ENCODE measurements at places on chromosomes 13 and 19.
A peak's percentile ranks its signal among the peaks of the same experiment; 100 is the strongest.

- no peak for DNase-seq
These were observed 2.7 kb downstream of the MEGF8 start for GRCh38 chr19:42328106-42328505.

DNA sequence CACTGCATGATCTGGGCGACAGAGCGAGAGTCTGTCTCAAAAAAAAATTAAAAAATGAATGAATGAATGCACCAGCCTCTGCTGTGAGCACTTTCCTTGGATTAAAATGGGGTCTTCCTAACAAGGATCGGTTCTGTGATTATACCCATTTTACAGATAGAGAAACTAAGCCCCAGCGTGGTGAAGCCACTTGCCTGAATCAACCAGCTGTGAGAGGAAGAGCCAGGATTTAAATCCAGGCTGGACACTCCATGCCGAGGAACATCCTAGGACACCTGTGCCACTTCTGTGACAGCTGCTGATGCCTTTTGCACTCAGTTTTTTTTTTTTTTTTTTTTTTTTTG, 14.1 kb downstream of the TLE5 start:
- no peak for DNase-seq

DNA sequence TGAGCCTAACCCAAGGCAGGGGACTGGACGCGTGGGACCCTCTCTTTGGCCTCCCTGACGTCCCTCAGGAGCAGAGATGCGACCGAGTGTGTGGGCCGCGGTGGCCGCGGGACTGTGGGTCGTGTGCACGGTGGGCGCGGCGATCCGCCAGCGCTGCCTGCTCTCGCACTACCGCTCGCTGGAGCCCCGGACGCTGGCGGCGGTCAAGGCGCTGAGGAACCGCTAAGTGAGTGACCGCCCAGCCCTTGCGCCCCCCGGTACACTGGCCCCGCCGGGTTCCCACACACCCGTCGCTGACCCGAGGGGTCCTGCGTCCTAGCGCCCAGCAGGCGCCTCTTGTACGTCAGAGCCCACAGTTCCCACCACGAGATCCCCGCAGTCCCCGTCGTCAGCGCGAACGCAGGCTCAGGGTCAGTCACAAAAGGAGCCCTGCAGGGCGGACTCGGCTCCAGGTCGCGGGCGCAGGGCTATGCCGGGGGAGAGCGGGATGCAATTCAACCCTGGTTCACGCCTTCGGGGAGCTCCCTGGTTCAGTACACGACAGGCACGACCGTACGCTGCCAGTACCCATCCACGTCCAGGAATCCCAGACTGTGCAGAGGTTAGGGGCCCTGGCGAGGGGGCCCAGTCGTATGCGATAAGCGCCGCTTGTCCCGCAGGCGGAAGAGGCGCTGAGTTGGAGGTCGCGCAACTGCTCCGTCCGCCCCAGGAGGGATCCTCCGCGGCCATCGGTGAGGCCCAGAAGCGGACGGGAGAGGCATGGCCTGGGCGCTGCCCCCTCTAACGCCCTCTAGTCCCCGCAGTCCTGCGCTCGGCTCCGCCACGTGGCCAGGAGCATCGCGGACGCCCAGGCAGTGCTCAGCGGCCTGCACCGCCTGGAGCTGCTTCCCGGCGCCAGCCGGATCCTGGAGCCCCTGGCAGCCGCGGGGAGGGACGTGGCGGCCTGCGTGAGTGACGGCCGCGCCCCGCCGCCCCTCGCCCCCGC, 3.6 kb upstream of the IFNL2 start:
- no peak for DNase-seq

DNA sequence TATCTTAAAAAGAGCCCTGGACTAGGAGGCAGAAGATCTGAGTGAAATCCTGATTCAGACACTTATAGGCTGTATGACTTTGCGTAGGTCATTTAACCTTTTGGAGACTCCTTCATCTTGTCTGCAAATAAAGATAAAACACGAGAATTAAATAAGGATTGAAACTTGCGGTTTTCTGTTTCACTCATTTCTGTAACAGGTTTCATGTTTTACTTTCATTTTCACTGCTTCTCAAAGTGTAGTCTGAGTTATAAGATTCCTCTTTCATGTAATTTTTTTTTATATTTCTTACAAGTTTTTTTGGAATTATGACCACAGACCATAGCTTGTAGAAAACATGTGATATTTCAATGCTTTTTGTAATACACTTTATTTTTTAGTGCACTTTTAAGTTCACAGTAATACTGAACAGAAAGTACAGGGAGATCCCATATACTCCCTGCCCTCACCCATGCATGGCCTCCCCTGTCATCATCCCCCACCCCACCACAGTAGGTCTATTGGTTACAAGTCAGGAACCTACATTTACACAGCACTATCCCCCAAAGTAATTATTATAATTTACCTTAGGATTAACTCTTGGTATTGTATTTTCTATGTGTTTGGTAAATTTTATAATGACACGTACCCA, 174.6 kb downstream of the ITGBL1 start:
- DNase-seq = no peak

DNA sequence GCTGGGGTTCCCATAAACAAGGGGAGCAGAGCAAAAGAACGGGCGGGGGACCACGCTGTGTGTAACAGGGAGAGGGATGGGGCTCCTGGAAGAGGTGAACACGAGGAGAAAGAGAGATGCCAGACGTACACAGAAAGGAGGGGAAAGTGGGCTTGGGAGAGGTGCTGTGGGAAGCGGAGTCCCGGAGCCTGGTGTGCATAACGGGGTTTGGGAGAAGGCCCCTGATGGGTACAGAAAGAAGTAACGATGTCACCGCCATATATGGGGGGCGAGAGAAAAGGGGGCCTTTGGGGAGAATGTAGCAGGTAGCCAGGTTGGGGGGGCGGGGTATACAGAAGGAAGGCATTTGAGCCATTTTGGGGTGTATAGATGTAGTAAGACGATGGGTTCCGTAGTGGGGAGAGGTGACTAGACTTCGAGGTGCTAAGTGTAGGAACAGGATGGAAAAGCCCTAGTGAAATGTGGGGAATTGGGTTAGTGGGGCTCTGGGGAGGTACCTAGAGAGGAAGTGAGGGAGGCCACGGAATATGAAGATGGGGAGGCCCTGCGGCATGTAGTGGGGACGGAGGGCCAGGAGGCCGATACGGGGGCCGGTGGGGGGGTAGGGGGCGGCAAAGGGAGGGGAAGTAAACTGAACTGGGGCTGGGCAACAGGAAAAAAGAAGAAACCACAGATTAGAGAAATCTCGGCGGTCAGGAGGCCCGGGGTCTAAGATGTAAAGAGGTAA, 787 bp downstream of the ZNF580 start:
- no peak for DNase-seq

GRCh38 chr19:7505682-7506384, 10.1 kb upstream of the ZNF358 start:
- DNase-seq = no peak

- DNase-seq = no peak
These were observed 63.9 kb upstream of the DOCK9 start for GRCh38 chr13:99041788-99042187.

DNA sequence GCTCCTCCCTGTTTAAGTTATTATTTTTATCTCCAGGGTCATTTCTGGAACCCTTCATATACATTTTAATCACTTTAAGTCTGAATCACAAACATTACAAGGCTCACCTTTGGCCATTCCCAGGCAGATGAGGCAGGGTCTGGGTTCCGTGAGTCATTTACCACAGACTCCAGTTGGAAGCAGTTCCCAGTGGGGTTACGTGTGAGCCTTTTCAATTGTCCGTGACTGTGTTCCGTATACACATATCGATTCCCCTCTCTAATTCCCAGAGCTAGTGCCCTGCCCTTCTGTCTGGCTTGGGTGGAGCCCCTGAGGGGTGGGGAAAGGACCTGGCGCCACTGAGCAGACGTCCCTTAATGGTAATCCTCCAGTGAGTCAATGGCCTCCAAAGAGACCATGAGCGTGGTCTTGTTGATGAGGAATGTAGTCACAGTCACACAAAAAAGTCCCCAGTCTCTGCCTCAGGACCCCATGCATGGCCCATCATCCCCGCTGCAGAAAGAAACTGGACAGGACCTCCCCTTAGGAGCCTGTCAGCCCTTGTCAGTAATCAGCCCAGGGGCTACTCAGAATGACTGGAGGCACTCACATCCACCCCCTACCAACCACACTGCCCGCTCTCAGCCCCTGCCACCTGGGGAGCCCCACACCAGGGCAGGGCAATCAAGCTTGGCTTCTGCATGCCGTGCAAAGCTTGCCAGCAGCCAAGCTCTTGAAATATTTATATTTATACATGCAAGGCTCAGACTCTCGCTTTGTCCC, 144.4 kb downstream of the ZIC5 start:
- no peak for DNase-seq

GRCh38 chr19:46786236-46787039, 2.0 kb downstream of the SLC1A5 start:
- DNase-seq = peak; percentile 62

DNA sequence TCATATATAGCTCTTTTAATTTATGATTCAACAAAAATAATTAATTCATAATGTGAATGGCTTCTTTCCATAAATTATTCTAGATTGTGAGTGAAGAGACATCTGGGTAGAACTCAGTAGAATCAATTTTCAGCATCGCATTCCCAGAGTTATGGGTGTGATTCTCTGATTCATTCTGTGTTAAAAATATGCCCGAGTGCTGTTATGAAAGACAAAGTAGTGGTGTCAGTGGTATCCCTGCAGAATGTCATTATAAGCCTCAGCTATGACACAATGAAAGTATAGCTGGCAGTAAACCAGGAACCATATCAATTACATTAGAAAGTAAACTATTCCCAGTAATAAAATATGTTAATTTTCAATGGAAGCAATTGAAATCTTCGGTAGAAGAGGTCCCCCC, 480.5 kb upstream of the SLITRK1 start:
- no peak for DNase-seq

GRCh38 chr13:33233547-33233946, 52.0 kb downstream of the STARD13 start:
- no peak for DNase-seq

DNA sequence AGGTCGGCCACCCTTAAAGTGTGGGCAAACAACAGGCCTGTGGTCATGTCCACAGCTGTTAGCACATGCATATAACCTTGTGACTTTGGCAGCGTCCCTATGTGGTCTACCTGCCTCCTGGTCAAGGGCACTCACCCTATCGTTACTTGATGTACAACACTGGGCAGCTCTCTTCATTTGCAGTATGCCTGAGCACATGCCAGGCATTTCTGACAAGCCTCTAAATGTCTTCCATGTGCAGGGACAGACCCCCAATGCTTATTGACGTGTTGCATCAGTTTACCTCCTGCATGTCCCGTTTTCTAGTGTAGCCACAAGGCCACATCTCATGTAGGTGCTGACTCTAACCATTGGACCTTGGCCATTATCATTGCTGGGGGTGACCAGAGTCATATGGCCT, 731.7 kb upstream of the MIR17HG start:
- DNase-seq = no peak

- no peak for DNase-seq
These were observed 136.1 kb downstream of the KCTD12 start for GRCh38 chr13:76750126-76750525.

GRCh38 chr13:73138276-73138637, 79.5 kb downstream of the KLF5 start:
- DNase-seq = no peak

DNA sequence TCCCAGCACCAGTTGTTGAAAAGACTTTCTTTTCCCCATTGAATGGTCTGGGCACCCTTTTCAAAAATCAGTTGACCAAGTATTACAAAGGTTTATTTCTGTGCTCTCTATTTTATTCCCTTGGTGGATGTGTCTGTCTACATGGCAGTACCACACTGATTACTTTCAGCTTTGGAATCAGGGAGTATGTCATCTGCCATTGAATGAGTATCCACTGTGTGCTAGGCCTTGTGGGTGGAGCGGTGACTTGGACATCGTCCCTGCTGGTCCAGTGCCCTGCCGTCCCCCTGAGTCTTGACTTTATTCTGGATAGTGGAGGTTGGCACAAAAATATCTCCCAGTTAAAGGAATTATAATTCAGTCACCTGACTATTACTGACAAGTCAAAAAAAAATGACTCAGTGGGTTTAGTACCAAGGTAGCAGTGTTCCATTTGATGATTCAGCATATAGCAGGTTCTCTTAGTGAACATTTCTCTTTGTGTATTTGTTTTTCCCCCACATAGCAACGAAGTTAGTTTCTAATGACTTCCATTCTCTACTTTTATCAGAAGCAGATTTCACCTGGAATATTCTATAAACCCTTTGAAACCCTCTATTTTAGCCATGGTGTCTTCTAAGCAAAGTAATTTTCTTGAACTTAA, 3.9 kb downstream of the UPF3A start:
- no peak for DNase-seq

- no peak for DNase-seq
These were observed 7.4 kb downstream of the MLLT1 start for GRCh38 chr19:6272411-6272791.

Data from stimulated activated CD4-positive, alpha-beta T cell treated with anti-CD3 and anti-CD28 coated beads, TNF-alpha, amount 100 ng/mL, for 4 hours (primary cell).